ENCODE measurements at places on chromosomes 6 and 20.

- no peak for DNase-seq
Observed at GRCh38 chr6:12032783-12033573, 20.9 kb downstream of the HIVEP1 start.

GRCh38 chr6:28353981-28354676 is 4.4 kb downstream of the ZKSCAN3 start:
- no peak for DNase-seq

DNA sequence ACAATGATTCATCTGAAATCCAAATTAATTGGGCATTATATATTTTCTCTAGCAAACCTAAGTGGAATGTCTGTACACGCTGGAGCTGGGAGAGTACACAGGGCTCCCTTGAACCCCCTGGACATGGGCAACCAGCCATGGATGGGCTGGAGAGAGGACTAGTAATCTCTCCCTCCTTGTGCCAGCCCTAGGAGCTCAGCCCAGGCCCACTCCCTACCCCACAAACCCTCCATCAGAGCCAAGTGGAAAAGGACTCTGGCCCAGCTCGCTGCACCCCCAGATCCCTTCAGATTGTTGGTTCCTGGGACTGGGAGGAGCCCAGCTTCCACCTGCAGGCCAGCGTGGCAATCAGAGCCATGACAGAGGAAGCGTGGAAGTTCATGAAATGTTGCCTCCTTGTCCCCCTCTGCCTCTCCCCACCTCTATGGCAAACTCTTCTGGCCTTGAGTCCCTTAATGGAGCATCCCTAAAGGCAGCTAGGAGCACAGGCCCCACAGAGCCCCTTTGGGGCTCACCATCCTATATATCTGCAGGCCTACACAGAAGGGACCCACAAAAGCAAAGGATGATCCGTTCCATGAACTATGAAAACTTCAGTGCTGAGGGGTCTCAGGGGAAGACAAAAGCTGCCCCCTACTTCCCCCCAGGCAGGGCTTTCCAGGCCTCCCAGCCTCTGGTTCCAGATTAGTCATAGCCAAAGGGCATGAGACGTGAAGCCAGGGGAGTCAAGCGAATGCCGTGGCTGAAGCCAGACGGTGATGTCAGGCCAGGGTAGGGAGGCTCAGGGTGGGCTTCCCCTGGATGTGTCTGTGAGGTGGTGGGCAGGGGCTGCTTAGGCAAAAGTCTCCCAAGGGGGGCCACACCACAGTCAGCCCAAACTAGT is 126.4 kb upstream of the MAFB start:
- no peak for DNase-seq

- DNase-seq: no peak
Observed at GRCh38 chr20:47334022-47334551, 22.4 kb downstream of the ZMYND8 start.

- no peak for DNase-seq
Observed at GRCh38 chr6:39298061-39298460, 16.2 kb downstream of the KCNK17 start.

- no peak for DNase-seq
Observed at GRCh38 chr6:158847012-158847529, 27.9 kb upstream of the EZR start.

DNA sequence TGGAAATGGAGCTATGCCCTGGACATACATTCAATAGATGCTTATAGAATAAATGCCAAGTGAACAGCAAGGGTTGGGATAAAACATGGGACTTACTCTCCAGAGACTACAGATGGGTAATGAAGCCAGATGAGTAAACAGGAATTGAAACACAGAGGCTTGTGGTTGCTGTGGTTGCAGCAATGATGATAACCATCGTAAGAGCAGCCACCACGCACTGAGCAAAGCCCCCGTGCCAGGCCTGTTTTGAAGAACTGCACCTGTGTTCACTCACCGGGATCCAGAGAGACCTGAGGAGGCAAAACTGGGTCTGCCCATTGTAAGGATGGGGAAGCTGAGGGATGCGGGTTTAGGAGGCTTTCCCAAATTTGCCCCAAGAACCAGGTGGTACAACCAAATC is 431.1 kb upstream of the CDH4 start:
- DNase-seq: no peak

- no peak for DNase-seq
Observed at GRCh38 chr20:32316667-32317066, 39.2 kb downstream of the KIF3B start.

DNA sequence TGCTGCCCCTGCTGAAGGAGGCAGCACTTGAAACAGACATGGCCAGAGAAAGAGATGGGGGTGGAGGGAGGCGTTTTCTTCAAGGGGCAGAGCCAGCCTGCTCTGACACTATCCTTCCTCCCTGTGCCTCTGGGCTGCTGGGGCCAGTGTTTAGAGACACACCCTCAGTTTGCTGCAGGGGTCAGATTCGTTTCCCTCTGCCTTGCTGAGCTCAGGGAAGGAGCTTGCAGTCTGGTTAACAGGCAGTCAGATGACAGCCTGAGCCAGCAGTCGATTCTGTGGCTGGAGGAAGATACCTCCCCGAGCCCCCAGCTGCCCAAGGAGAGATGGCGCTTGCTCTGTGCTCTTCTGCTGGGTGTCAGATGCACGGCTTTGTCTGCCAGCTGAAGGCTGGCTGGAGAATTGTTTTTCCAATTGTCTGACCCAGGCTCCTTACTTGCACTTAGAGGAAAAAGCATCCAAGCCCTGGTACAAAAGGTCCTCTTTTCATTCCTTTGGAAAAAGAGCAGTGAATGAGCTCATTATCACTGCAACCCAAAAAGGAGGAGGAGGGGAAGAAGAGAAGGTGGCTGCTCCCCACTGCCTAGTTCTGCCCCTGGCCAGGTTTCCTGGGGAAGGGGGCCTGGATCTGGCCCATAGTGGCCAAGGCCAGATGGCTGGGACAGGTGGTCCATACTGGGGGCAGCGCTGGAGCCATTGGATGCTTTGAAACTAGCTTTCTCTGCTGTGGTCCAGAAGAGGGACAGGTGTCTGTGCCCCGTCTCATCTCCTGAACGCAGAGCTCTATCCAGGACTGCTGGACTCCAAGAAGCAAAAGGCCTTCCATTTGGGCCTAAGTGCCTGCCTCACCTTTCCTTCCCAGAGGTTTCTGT is 88.2 kb downstream of the TCP11 start:
- DNase-seq: no peak

GRCh38 chr6:146598772-146599405 is at the start of gene ADGB:
ADGB (plus strand) TSS chr6:146598972; CDS start chr6:146599041, 69 bp downstream.
- no peak for DNase-seq

GRCh38 chr20:56409956-56410355 is 2.1 kb upstream of the CASS4 start:
- DNase-seq: no peak

GRCh38 chr20:35731862-35732643 is 10.0 kb downstream of the RBM39 start:
- DNase-seq: no peak

DNA sequence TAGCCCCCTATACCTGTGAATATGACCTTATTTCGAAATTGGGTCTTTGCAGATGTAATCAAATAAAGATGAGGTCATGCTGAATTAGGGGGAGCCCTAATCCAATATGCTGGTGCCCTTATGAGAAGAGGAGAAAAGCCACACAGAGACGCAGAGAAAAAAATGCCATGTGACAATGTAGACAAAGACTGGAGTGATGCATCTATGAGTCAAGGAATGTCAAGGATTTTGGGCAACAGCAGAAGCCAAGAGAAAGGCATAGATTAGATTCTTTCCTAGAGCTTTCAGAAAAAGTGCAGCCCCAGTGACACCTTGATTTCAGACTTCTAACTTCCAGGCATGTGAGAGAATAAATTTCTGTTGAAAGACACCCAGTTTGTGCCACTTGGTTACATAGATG is 47.4 kb upstream of the HS3ST5 start:
- DNase-seq: no peak

Measured in stimulated activated CD8-positive, alpha-beta memory T cell treated with anti-CD3 and anti-CD28 coated beads, Interleukin-4, amount 100 ng/mL, for 4 hours (primary cell).